Left forelimb (tissue), 1 donor: ENCODE measurements at places on chromosomes 3 and 15.
A peak's percentile ranks its signal among the peaks of the same experiment; 100 is the strongest.

DNA sequence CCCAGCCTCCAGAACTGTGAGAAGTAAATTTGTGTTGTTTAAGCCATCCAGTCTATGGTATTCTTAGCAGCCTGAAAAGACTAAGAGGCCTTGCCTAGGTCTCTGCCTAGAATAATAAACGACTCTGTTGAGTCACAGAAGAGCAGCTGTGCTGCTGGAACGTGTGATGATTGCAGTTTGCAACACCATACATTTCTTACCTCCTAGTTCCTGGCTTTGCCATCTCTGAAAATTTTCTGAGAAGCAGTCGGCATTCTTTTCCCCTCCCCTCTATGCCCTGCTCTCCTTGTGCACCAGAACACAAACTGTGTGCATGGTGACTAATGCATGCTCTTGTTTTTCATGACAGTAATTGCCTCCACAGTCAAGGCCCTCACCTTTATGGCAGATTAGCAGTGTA is 301.3 kb downstream of the IL20RB start:
- no peak for DNase-seq

DNA sequence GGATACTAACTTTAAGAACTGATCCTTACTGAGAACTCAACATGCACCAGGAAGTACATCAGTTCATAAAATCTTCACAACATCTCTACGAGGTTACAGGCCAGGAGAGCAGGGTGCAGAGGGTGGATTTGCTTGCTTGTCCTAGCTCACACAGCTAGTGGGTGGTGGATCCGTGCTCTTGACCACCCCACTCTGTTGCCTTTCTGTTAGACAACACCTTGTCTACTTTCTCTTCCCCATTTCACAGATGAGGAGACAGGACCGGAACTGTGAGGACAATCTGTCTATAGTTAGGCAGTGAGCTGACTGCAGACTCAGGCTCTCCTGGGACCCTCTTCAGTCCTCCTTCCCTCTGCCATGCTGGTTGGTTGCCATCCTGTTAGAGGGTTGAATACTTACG is 221.7 kb upstream of the TLE3 start:
- DNase-seq: no peak

DNA sequence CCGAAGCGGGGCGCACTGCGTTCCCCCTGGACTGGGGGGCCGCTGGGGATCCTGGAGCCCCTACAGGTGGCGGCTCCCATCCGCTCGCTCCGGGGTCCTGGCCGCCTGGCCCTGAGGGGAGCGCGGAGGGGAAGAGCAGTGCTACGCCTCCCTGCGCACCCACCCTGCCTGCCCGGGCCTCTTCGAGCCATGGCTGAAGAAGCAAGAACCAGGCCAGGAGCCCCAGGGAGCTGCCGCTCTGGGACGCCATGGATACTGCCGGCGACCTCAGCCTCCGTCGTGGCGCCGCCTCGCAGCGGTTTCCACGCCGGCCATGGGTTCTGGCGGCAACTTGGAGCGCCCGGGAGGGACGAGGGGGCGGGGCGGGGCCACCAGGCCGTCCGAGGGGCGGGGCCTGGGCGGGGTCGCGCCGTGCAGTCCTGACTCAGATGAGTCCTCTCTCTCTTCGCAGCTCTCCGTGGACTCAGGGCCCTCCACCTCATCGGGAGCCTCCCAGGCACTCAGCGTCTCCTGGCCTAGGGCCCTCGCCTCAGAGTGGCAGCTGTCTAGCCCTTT is 50.9 kb downstream of the MYL3 start:
- peak; percentile 81 for DNase-seq

DNA sequence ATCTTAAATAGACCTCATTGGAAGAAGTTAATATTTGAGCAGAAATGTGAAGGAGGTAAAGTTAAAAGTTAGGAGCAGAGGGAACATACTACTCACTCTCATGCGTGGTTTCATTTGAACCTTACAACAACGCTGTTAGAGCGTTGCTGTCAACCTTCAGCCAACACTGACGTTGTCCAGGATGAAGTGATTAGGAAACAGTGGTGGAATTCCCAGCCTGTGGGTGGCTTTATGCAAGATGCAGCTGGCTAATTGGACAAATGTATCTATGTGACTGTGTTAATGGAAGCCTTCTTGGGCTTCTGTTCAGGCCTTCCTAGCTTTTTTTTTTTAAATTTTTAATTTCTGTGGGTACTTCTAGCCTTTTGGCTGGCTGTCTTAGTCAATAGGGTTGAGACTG is 40.5 kb downstream of the PTPRG start:
- no peak for DNase-seq

GRCh38 chr3:168155303-168155702 is 59.6 kb upstream of the GOLIM4 start:
- no peak for DNase-seq

DNA sequence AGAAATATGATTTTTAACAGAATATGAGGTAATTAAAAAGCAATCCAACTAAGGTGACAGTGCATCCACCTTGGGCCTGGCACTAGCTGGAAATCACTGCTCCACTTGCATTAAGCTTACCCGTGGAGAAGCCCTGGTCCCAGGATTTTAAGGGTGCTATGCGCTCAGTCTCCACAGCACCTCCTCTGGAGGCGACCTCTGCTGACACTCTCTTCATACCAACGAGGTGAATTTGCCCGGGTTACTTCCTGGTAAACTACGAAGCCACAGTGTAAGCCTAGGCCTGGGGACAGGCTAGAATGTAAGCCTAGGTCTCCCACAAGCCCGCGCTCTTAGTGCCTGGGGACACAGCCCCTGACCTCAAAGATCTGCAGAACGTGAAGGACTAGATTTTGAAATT is 793 bp downstream of the APOD start:
- DNase-seq: no peak

- DNase-seq: no peak
Observed at GRCh38 chr3:190258634-190259033, 63.6 kb downstream of the CLDN1 start.

DNA sequence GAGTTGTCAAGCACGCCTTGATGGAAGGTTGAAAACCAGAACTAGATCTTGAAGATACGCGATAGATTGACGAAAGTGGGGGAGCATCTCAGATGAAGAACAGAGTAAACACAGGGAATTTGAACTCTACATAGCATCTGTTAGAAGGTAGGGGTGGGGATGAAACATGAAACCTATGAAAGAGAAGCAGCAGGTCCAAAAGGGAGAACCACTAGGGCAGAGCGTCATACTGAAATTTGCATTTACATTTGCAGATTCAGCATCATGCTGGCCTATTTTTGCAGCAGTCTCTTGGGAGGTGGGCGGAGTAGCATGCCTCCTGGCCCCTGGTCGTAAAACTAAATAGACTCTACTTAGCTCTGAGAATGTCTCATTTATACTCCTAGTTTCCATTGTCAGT is 46.1 kb upstream of the RASGRP1 start:
- DNase-seq: no peak

- no peak for DNase-seq
Observed at GRCh38 chr3:81951636-81952035, 190.2 kb upstream of the GBE1 start.

GRCh38 chr3:27528791-27529190 is 44.6 kb upstream of the SLC4A7 start:
- DNase-seq: no peak

DNA sequence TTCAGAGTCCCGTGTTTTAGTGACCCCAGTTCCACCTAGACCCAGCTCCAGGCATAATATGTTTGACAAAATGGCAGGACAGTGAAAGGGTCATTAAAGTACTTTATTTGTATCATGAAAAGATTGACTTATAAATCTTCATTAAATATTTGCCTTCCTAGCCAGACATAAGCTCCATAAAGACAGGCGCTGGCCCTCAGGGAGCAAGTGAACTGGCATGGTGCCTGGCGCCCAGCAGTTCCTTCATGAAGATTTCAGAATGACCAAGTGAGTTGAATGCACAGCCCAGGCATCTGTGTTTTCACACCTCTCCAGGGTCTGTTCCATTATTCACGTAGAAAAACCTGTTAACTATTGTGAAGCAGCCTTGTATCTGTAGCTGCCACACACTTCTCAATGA is 166.2 kb downstream of the GAP43 start:
- DNase-seq: no peak

GRCh38 chr3:172658344-172659245 is 52.3 kb downstream of the NCEH1 start:
- DNase-seq: no peak

DNA sequence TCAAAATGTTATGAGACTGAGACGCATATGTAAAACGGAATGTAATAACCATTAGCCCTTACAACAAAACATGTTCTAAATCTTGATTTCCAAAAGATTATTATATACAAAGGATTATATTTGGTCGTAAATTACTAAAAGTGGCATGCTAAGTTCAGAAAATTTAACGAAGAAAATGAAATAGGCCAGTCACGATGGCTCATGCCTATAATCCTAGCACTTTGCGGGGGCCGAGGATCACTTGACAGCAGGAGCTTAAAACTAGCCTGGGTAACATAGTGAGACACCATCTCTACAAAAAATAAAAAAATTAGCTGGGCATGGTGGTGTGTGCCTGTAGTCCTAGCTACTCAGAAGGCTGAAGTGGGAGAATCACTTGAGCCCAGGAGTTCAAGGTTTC is 29.0 kb downstream of the ACAD11 start:
- DNase-seq: no peak

GRCh38 chr15:67070892-67071664 is 5.7 kb downstream of the SMAD3 start:
- DNase-seq: no peak

DNA sequence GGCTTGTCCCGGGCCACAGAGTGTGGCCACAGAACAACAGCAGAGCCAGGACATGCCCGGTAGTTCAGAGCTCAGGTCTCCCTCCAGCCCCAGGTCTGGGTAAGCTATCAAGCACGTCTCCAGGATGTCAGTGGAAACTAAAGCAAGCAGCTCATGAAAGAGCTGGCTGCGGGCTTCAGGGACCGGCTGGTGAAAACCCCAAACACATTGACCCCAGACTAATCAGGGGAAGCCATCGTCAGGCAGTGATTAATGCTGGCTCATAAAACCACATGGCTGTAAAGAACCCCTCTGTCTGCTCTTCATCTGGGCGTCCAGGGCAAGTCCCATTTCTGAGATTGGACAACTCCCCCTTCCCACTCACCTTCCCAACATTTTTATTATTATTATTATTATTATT is 37.8 kb downstream of the LMCD1 start:
- peak; percentile 30 for DNase-seq

- no peak for DNase-seq
Observed at GRCh38 chr15:61075741-61076140, 153.4 kb downstream of the RORA start.

DNA sequence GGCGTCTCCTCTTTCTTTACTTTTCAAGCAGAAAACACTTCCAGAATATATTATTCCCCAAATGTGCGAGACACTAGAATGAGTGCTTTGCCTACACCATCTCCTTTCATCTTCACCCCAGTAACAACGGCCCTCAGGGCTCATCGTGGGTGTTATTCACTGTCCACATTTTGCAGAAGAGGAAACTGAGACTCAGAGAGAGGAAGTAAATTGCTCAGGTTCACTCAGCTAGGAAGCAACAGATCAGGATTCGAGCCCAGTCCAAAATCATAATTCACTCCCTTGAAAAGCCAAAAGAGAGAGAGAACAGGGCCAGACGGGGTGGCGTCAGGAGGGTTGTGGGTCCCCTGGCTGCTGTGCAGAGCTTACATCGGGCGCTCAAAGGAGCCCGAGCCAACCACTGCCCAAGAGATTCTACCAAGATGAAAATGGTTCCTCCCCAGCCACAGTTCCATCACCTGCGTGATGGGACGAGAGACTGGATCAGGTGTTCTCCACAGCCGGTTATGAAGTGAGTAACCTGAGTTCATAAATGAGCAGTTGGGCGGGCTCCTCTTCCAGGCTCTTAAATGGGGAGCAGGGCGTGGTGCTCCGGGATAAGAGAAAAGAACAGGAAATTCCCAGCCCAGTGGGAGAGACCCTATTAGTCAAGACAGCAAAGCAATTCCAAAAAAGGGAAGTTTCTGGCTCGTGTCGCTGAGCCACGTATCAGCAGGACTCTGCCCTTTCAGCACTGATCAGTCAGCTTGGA is 48.6 kb upstream of the FLNB start:
- no peak for DNase-seq

- no peak for DNase-seq
Observed at GRCh38 chr3:101870138-101870537, 20.8 kb downstream of the NFKBIZ start.

- no peak for DNase-seq
Observed at GRCh38 chr3:48592519-48593087, 2.5 kb downstream of the COL7A1 start.

DNA sequence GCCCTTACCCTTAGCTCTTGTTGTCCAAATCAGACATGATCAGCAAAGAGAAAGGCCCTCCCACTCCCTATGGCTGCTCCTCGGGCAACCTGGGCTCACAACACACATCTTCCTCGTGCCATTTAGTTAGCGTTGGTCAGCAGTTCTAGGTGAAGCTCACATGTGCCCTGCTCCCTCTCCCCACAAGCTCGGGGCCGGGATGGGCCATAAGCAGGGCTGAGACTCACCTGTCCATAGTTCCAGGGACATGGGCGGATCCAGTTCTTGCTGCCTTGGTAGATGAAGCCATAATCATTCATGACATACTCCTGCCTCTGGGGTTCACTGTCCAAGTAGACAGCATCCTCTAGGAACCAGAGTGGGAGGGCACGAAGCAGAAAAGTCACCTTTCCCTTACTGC is 10.4 kb downstream of the TGM5 start:
- DNase-seq: no peak

DNA sequence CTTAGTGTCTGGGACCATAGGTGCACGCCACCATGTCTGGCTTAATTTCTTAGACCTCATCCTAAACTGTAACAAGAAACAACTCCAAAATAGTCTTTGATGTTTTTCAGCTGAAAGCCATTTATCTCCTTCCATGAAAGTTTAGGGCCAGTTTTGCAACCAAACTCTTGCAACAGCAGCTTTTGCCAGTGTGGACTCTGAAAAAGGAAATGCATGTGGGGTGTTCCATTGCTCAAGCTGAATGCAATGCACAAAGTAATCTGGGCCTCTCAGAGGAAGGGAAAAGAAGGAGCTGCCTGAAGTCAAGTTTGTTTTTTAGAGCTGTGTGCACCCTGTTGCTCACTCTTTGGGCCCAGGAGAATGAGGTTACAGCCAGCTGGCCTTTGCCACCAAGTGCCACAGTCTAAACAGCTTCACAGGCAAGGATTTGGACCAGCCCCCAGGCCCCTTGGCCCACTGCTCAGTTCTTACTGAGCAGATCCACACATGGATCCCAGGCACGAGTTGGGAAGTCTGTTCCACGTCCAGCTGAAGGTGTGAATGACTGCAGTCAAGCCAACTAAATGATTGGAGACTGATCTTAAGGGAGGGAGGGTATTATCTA is 212.3 kb upstream of the LRRFIP2 start:
- DNase-seq: no peak

GRCh38 chr15:39028069-39028468 is 463.5 kb upstream of the RASGRP1 start:
- no peak for DNase-seq

GRCh38 chr3:142502187-142502985 is 54.5 kb upstream of the XRN1 start:
- DNase-seq: no peak

DNA sequence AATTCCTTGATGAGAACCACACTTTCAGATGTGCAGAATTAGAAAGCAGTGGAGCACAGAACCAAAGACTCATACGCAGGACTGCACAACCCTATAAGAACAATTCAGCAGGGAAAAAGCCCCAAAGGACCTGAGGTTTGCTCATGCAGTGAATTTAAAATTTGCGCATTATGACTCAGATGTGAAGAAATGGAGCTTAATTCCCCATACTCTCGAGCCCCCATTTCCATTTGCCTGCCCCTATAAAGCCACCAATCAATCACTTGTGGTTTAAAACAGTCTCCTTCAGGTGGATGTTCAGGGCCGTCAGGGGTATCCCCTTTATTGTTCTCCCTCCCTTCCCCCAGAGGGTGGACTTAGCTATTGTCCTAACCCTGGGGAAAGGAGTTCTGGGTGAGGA is 221.2 kb downstream of the IGSF11 start:
- DNase-seq: no peak
